ENCODE measurements at places on chromosomes 3 and 15.

GRCh38 chr3:4571690-4572334 is 78.7 kb downstream of the ITPR1 start:
- DNase-seq: no peak

DNA sequence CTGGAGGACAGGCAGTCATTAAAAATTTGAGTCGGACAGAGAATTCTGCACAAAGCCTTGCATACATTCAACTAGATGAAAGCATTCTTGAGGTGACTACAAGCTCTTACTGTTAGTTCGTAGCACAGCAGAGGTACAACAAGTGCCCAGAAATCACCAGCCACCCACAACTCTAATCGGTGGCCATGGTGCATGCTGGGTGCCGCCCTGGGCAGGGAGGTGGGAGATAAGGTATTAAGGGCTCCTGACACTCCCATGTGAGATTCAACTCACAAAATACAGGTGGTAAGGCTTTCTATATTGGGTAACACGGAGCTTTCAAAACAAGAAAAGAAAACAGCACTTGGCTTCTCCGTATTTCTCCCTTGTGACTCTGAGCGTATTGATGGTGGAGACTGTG is 66.0 kb downstream of the MEIS2 start:
- no peak for DNase-seq

- no peak for DNase-seq
Observed at GRCh38 chr3:29978036-29978435, 628.4 kb upstream of the TGFBR2 start.

DNA sequence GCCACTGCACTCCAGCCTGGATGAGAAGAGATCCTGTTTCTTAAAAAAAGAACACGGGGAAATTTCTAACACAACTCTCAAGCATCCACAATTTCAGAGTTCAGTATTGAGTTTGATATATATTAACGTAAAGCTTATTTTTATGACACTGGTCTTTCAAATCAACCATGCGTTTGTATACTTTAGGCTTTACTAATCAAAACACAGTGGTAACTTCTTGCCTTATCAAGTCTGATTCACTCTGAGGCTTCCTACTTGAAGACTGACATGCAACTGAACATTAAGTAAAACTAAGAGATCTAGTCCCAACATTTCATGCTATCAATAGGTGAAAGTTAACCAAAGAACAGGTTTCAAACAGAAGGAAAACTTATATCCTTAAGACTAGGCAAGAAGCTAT is 46.7 kb downstream of the PRTG start:
- no peak for DNase-seq

DNA sequence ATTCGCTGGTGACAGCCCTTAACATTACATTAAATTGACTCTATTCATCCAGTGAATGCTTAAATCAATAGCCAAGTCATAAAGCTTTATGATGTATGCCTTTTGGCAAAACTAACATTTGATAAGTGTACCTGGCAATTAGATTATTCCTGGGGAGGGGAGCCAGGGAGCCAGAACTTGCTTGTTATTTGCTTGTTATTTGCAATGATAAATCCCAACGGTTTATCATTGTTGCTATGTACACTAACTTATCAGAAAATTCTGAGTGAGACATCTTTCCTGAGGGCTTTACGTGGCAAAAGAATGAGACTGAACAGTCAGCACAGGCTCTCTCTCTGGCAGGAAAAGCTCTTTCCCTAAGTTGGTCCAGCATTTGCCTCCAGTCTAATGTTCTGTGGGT is 35.8 kb upstream of the FBN1 start:
- DNase-seq: no peak

- DNase-seq: no peak
Observed at GRCh38 chr3:95134693-95135413, 1072.0 kb downstream of the NSUN3 start.

- no peak for DNase-seq
Observed at GRCh38 chr15:71295603-71296314, 180.5 kb downstream of the THSD4 start.

- DNase-seq: no peak
Observed at GRCh38 chr3:139674571-139675260, 3.1 kb downstream of the NMNAT3 start.

DNA sequence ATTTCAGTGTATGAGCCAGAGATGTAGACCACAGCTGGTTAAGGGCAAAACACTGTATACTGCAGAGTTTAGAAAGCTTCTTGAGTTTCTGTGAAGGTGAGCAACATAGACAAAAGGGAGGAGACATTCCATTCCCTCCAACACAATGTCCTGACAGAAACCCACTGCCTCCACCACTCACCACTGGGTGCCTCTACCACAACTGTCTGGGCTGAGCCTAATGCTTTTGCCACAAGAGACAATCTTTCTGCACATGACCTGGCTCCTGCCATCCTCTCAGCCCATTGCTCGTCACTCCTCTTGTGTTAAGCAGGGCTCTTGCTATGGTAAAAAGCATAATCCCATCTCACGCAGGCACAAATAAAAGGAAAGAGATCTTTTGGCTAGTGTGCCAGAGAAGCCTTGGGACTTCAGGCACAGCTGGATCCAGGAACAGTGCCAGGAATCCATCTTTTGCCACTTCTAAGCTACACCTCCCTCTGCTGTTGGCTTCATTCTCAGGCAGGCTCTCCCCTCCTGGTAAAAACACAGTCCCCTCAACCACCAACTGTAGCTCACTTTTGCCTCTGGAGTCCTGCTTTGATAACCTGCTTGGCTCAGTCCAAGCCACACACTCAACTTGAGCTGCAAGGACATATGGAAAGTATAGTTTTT is 140.6 kb upstream of the PRR20G start:
- peak; percentile 68 for DNase-seq

DNA sequence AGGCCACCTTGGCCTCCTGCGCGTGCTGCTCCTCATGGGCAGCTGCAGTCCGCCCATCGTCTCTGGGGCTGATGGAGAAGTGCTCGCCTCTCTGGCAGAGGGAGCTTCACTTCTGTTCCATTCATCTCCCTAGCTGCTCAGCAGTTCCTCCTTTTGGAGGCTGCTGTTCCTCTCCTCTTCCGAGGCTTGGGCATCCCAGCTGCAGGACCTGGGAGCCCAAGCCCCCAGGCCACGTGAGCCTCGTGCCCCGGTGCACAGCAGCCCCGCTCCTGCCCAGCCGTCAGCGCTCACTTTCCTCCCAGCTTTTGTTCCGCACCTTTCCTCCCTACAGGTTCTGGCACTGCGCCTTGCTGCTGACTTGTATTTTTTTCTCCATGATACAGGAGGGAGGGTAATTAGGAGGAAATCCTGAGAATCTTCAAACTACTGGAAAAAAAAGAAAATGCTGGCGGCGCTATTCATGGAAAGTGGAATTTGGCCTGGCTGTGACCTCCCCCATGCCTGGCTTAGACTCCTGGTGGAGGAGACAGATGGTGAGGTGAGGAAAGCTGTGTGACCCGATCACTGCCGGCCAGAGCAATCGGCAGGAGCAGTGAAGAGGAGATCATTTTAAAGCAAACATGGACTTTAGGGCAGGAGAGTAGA is 210.1 kb downstream of the CHST2 start:
- DNase-seq: no peak

- DNase-seq: no peak
Observed at GRCh38 chr3:142946861-142947260, 16.6 kb downstream of the PAQR9 start.

DNA sequence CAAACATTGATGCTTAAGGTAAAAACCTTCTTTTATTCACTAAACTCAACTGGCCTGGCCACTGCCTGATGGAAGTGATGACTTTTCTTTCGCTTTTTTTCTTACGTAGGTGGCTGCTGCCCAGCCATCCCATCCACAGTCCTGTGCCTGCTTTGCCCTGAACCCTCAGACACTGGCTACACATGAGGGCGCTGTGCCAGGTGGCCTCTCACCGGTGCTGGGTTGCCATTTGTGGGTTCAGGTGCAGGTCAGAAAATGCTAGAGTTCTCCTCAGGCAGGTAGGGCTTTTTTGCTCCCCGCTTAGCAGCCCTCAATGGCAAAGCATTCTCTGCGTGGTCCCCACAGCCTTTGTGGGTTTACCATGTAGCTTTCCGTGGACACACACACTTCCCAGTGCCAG is 88.3 kb upstream of the PRR23E start:
- no peak for DNase-seq

DNA sequence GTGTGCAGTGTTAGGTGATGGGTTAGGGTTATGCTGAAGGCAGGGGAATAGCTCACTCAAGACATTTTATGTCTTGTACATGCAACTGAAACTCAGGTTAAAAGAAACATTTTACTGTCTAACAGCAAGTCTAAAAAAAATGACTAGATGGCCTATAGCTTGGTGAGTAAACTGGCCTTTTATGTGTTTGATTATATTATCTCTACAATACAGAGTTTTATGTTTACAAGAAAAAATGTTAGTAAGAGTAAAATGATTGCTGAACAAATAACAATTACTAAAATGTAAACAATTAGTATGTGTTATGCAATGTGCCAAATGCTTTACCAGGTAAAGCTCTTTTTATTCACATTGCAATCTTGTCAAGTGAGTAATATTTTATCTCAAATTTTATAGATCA is 1039.6 kb downstream of the ROBO2 start:
- no peak for DNase-seq

DNA sequence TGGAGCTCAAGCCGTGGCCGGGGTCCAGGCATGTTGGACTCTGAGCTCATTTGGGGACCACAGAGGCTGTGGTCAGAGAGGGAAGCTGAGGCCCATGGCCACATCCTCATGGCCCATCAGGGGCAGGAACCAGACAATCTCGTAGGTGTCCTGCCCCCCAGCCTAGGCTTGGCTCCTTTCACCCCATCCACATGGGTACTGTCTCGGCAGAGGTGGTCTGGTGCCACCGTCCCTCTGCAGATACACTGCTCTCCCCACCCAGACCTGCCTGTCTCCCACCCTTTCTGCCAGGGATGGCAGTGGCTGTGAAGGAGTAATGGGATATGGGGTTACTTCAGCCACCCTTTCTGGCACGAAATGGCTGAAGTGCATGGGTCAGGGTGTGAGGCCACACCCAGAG is 7.9 kb downstream of the PRSS50 start:
- DNase-seq: no peak

GRCh38 chr15:32096916-32097617 is 66.8 kb downstream of the CHRNA7 start:
- DNase-seq: peak; percentile 8

DNA sequence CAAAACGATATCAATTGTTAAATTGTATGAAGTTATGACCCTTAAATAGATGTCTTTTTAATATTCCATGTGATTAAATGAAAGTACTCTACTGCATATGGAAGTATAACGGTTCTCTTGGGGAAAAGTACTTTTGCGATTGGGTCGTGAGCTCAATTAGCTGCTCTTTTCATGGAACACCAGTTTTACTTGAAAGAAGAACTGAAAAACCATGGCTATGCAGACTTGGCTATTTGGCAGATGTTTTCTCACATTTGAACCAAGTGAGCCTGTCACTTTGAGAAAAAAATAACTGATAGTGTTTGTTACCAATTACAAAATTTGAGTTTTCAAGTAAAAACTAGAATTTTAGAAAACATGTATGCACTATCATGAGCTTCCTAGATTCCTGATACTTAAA is 5.9 kb upstream of the INAFM2 start:
- no peak for DNase-seq

DNA sequence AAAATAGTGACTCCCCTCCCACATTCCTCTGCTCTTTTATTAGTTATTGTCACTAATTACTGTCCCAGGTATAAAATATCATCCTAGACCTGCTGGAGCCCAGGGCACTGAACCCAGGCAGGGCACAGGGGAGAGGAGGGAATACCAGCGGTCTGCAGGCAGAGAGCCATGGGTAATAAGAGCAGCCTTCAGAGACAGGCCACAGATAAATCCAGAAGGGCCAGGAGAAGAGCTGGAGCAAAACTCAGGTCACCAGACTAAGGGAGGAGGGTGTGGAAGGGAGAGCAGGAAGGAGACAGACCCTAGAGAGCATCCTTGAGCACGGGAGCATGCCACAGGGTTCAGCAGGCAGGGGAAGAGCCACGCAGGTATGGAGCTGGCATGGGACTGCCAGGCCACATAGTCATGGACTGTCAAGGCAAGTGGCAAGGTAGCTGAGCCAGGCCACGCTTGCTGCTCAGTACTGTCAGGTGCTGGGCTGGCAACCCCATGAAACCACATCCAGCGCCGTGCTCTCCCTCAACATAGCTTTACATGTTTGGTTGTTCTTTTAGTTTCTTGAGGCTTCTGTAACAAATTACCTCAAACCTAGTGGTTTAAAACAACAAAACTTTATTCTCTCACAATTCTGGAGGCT is 15.6 kb upstream of the CAPN3 start:
- DNase-seq: no peak

DNA sequence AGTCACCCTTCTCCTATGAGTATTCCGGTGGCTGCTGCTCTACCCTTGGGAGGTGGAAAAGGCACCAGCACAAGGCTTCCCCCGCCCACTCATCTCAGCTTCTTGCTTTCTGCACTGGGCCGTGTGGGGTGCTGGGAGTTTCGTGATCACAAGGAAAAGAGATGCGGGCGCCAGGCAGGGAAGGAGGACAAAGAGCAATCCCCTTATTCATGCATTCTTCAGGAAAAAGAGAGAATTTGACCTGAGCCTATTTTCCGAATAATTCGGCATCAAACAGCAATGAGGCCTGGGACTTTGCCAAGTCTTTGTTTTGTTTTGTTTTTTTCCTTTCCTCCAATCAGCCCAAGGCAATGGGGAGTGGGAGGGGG is 102.2 kb upstream of the LPP start:
- DNase-seq: no peak

- DNase-seq: no peak
Observed at GRCh38 chr3:144114767-144115166, 143.1 kb downstream of the DIPK2A start.

DNA sequence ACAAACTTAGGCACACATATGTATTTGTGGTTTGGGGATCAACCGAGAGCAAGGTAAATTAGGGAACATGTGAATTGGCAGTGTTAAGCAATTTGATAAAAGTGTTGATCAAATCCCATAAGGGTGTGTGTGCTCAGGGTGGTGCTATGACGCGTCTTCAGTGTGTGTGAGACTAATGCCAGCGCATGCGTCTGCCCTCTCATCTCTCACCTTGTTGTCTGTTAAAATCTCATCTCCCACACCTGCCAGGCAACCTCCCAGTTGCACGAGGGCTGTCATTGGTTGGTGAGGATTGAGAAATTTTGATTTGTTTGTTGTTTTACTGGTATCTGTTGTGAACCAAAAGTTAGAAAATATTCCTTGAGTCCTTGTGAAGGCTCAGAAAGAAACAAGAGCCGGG is 137.2 kb upstream of the ICE2 start:
- DNase-seq: no peak

DNA sequence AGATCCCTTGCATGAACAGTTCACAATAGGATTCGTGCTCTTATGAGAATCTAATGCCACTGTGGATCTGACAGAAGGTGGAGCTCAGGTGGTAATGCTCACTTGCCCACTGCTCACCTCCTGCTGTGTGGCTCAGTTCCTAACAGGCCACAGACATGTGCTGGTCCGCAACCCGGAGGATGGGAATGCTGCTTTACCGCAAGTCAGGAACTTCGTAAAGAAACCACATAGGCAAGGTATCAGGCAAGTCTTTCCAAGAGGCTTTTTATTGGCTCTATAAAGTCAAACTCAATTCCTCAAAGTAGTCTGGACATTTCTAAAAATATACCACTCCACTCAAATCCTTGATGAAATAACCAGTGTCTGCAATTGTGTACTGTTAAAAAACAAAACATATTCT is 56.1 kb downstream of the OSTN start:
- no peak for DNase-seq

- no peak for DNase-seq
Observed at GRCh38 chr3:110579840-110580550, 491.6 kb upstream of the NECTIN3 start.

- no peak for DNase-seq
Observed at GRCh38 chr3:10780243-10780642, 35.8 kb upstream of the SLC6A11 start.
